ENCODE measurements at places on chromosomes 2 and 18.
A peak's percentile ranks its signal among the peaks of the same experiment; 100 is the strongest.

GRCh38 chr2:65432227-65433190, at the start of gene SPRED2:
SPRED2 (minus strand) TSS chr2:65432599; CDS start chr2:65431987, 612 bp downstream.
- peak; percentile 96 for DNase-seq

DNA sequence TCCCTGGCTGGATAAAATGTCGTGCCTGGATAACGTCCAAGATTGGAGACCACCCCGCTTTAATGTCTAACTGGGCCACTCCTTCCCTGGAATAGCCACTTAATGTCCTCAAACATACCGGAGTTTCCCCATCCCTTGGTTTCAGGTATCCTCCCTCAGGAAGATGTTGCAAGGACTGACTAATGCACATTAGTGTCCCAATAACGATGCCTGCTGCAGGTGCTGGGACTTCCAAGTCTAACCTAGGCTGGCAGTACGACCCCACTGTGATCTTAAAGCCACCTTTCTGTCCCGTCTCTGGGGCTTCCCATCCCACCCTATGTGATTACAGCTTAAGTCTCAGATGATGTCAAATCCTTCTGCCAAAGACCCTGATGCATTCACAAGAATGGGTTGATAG, 1.1 kb upstream of the ATP6V1C2 start:
- no peak for DNase-seq

GRCh38 chr2:215740071-215740470, 273.3 kb downstream of the MREG start:
- no peak for DNase-seq

DNA sequence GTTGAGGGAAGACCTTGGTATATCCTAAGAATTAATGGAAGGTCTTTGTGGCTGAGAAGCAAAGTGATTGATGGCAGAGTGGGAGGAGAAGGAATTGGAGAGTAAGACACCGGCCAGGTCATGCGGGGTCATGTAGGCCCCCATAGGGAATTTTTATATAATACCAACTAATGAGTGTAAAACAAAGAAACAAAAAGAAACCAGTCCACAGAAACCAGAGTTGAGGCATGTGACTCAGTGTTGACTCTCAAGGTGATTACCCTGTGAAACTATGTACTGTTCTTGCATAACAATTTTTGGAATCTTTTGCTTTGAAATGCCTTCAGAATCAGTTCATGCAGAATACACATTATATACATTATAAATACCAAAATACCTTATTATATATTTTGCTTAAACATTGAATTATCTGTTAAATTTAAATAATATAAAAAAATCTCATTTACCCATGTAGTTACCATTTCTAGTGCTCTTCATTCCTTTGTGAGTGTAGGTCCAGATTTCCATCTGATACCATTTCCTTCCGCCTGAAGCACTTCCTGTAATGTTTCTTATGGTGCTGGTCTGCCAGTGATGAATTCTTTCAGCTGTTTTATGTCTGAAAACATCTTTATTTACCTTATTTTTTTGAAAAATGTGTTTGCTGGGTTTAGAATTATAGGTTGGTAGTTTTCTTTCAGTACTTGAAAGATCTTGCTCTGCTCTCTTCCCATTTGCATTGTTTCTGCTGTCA, 8.6 kb downstream of the CLIP4 start:
- peak; percentile 74 for DNase-seq

GRCh38 chr2:24734741-24735140, 58.5 kb downstream of the PTRHD1 start:
- DNase-seq, result no peak

DNA sequence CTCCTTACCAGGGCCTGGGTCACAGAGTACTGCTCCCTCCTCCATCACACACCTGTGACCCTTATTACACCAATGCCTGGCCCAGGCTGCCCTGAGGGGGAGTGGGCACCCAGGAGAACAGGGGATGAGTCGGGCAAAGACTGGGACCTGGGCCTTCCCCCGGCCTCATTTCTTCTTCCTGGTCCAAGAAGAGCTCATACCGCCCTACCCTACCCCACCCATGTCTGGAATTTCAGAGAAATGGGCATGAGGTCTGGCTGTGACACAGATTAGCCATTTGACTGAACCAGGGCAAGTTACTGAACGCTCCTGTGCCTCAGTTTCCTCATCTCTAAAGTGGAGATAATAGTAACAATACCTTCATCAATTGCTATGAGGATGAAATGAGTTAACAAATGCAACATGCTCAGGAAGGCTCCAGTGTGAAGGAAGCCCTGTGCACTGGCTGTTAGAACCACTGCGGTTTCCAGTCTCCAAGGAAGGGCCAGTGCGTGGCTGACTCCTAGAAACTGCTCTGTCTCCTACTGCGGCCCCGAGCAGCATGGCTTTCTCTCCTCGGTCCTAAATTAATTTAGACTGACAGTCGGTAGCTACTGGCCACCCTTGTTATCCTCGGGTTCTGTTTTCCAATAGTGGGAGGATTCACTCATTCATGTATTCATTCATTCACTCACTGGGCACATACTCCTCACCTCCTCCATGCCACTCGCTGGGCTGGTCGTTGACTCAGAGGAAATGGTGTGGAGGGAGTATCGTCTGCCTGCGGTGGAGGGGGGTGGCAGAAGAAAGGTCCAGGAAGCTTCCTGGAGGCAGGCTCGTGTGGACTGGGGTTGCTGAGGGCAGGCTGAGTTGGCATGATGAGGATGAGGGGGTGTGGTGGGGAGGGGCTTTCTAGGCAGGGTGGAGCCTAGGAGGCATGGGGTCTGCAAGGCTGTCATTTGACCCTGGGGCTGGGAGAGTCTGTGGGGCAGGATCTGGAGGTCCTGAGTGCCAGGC, 175.6 kb downstream of the GLI2 start:
- no peak for DNase-seq

- no peak for DNase-seq
Measured at GRCh38 chr2:102253753-102254150, 57.6 kb upstream of the IL1RL1 start.

DNA sequence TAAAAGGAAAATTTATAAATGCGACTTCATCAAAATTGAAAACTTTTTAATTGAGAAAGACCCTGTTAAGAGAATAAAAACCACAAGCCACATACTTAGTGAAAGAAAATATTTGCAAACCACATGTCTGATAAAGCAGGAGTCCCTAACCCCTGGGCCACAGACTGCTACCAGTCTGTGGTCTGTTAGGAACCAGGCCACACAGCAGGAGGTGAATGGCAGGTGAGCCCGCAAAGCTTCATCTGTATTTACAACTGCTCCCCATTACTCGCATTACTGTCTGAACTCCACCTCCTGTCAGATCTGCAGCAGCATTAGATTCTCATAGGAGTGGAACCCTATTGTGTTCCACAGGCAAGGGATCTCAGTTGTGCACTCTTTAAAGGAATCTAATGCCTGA, 95.5 kb upstream of the CRACDL start:
- DNase-seq, result no peak

DNA sequence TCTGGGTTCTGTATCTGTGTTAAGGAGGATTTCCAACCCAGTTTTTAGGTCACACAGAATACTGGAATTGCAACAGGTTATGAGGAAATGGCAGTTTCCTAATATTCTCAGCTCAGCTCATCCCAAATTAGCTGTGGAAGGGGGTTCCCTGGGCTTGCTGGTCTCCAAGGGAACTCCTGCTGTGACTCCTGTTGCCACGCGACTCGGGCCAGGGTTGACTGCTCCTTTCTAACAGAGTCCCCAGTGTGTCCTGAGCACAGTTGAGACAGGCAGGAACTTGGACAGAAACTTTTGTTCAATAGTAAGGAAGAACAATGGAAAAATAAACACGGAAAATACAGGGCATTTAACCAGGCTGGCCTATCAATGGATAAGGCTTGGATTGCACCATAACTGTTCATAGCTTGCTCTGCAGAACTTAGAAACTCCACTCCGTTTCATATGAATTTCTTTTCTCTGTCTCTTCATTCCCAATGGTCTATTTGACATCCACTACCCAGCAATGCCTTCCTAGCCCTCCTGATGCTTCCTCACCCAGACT, 3.8 kb upstream of the ROCK2 start:
- DNase-seq, result no peak

DNA sequence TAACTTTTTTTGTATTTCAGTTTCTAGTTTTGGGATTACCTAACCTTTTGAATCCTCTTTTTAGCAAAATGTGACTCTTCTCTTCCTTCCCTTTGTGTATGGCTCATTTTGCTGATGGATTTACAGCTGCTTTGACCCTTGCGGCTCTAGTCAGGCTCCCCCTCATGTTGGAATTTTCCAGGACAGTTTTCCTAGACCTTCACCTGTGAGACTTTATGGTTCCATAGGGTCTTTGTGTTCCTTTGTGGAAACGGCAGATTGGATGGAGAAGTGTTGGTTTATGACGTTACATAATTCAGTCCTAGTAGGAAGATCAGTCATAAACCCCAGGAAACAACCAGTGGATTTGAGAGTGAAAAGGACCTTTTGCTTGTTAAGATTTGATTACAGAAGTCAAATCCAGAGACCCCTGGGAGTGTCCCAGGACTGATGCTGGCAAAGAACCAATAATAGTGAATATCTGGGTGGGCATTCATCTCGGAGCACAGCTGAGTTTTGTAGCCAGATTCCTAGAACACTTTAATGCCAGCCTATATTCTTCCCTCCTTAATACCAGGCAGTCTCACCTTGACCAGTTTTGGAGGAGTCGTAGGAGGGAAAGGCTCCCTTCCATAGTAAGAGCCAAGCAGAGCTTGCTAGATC, 42.7 kb downstream of the SOCS6 start:
- DNase-seq, result no peak

DNA sequence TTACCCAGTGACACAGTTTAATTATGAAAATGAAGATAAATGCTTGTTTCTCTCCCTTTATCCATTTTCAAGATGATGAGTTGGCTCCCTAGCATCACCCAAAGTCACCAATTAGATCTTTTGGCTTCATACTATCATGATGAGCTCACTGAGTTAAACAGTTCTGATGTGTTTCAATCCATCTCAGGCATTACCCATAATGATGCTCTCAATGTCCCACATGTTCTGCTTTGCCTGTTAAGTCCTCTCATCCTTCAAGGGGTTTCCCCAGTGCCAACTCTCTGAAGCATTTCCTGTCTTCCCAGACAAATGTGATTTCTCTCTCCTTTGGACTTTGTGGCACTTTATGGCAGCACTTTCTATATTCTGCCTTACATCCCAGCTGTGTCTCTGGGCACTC, 92.6 kb downstream of the EPB41L3 start:
- DNase-seq, result no peak

DNA sequence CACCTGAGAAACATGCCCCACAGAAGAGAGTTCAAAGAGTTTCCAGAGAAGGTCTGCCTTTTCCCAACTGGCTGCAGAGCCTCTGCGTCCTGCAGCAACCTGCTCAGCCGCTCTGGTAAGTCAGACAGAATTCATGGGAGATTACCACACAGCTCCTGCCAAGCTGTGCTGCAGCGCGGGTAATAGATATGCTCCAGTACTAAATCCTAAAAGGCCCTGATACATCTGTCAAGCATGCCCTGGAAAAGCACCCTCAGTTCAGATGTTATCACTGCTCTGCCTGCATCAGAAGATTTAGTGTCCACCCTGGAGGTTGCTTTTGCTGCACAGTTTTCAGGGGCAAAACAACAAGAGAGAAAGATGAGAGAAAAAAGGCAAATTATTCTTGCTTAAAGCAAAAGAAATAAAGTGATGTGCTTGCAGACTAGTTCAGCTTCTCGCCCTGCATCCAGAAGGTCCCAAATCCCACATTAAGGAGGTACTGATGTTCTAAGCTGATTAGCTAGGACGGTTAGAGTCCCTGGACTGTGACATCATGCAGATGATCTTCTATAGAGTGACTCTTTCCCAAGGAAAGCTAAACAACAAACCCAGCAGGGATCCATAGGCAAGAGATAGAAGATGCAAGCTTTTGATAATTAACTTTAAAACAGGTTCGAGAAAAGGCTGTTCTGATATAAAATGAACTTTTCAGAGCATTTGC, 488.6 kb downstream of the BCL11A start:
- no peak for DNase-seq

GRCh38 chr2:113173542-113174375, at the start of gene PSD4:
PSD4 (plus strand) TSS chr2:113173971; CDS start chr2:113182457, 8,486 bp downstream.
- DNase-seq, result no peak

DNA sequence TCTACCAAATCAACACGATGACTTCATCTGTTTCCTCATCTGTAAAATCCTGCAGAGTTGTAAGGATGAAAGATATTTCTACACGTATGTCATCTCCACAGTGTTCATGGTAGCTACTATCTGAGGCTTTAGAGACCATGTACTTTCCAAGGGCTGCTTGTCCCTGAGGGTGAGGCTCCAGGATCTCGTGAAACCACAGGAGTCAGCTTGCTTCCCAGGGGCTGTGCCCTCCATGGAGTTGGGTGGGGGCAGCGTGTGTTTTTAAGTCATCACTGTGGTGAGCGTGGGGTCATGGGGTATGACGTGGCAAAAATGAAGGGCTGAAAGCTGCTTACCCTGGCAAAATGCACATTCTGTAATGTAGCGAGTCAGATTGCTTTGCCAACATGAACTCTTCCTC, 81.6 kb downstream of the ASAP2 start:
- DNase-seq, result peak; percentile 84

GRCh38 chr2:53036196-53036595, 731.4 kb upstream of the CHAC2 start:
- DNase-seq, result peak; percentile 19

GRCh38 chr18:57836557-57836956, 33.4 kb upstream of the ATP8B1 start:
- DNase-seq, result no peak

GRCh38 chr2:120927265-120927628, 191.6 kb downstream of the GLI2 start:
- no peak for DNase-seq

GRCh38 chr2:144240656-144241339, 279.1 kb downstream of the ZEB2 start:
- no peak for DNase-seq

DNA sequence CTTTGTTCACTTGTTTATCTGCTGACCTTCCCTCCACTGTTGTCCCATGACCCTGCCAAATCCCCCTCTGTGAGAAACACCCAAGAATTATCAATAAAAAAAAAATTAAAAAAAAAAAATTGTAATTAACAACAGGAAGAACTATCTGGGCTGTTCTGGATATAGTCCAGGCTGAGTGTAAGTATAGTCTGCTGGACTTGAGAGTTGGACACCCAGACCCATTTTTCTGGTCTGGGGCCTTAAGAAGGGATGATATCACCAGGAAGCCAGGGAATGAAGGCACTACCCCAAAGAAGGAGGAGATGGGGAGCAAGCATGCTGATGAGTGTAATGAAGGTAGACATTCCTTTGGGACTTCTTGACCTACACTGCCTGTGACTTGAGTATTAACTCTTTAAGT, 72.1 kb upstream of the ZFP36L2 start:
- DNase-seq, result no peak

DNA sequence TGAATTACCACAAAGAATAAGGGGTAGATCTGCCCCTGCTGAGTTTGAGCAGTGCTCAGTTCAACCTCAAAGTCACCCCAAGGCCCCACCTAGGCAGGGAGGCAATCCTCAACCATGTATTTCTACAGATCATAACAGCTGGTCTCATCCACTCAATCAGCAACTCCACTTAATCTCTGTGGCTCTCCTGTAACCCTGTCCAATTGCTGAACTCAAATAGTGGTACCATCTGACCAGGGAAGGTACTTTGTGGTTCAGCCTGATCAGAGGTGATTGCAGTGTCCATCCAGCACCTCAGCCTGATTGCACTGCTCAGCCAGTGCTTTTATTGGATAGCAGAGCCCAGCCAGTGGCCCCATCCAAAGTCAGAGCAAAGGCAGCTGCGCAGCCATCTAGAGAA, 91.0 kb upstream of the SLC4A10 start:
- DNase-seq, result no peak
